ENCODE measurements at places on chromosomes 2 and 18.

GRCh38 chr2:18752667-18753422 lies 163.5 kb upstream of the NT5C1B start:
- DNase-seq = no peak

DNA sequence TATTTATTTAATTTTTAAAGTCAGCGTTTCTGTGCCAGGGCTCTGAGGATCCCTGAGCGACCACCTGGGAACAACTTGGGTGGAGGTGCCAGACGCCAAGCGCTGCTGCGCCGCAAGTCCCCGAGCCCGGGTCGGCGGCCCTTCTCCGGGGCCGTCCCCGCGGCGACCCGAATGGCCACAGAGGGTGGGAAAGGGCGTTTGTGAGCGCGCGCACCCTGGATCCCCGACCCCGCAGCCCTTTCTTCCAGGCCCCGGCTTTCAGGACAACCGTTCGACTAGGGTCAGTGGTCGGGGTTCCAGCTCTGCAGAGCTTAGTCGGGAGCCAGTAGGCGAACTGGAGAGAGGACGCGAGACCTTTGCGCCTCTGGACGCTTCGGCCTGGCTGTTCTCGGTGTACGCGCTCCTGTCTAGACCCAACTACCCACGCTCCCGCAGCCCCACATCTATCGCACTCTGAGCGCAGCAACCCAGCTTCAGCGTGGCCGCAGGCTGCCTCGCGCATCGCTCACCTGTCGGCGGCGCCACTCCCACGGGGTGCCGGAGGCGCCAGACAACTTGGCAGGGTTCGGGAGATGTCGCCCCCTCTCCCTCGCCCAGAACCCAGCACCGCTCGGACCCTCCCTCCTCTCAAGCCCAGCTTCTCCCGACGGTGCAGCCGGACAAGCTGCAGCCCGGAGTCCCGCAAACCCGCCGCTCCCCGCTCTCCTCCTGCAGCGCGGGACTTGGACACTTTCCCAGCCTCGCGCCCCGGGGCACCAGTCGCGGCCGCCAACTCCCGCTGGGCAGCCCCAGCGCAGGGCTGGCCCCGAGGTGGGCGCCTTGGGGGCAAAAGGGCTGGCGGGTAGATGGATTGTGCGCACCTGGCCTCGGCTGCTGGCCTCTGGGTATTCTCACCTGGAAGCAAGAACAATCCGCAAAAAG lies 758 bp downstream of the LYPD1 start:
- no peak for DNase-seq

DNA sequence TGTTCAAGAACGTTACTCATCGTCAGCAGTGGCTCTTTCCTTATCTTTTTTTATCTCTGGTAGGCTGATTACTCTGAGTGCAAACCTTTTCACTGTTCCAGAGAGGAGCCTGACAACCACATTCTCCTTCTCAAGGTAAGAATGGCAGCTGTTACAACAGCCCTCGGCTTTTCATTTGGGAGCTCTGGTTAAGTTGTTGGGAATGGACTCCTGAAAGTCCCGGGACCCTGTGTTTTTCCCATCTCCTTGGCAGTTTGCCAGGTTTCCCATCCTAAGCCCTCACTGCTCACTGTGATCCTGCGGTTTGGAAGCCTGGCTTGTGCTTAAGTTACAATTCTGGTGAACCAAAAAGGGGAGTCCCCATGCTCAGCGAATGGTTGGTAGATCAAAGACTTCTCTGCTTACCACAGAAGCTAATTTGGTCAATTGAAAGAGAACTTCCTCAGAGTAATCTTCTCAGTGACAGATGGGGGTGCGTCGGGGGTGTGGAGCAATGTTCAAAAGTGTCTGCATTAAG lies 122.3 kb downstream of the LYPD6B start:
- no peak for DNase-seq

DNA sequence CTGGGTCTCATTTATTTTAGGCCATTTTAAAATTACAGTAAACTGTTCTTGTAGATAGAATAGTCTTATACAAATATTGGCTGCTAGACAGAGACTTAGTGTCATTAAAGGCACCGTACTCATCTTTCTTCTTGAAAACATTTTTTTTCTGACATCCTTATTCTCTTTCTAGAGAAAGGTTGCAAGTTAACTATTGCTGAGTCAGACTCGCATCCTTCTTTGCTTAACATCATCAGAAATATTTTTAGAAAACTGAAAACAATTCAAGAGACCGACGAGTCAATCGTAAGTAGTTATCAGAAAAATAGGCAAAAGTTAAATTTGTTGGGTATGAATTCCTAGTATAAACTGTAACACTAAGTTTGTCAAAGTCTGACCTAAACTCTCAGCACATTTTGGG lies 72.2 kb downstream of the HNMT start:
- no peak for DNase-seq

DNA sequence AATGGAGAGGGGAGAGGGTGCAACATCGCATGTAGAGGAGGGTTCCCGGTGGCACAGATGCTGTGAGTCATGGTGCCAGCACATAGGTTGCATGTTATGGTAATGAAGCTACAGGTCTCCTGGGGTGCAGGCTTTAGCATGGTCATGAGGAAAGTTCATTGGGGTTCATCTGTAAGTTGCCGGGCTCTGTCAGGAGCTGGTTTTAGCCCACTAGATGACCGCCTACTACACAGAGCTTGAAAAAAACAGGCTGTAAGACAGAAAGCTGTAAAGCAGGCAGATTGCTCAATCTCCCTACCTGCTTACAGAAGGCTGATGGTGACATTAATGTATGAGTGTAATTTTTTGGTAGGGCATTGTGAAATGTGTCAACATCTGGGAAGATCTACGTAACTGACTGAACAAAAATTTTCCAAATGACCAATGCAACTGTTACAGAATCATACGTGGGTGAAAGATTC lies 23.9 kb downstream of the DYSF start:
- no peak for DNase-seq

DNA sequence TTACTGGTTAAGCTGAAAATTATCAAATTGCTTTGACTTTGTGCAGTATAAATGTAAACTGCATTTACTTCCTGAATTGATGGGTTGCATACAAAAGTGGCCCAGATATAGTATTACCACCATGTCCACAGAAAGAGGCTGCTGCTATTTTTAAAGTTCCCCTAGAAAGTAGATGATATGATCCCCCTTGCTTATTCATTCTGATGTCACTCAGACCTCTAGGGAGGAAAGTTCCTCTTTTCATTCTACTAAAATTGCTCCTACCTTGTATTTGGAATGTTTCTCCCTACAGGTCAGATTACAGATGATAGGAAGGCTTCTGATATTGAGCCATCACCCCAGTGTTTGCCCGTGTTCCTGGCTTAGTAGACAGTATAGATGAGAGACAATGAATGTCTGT lies 247.6 kb upstream of the TNP1 start:
- DNase-seq = no peak

GRCh38 chr2:68351997-68352396 lies 13.1 kb upstream of the PLEK start:
- DNase-seq = no peak
